ENCODE measurements at places on chromosomes 6 and 20.

DNA sequence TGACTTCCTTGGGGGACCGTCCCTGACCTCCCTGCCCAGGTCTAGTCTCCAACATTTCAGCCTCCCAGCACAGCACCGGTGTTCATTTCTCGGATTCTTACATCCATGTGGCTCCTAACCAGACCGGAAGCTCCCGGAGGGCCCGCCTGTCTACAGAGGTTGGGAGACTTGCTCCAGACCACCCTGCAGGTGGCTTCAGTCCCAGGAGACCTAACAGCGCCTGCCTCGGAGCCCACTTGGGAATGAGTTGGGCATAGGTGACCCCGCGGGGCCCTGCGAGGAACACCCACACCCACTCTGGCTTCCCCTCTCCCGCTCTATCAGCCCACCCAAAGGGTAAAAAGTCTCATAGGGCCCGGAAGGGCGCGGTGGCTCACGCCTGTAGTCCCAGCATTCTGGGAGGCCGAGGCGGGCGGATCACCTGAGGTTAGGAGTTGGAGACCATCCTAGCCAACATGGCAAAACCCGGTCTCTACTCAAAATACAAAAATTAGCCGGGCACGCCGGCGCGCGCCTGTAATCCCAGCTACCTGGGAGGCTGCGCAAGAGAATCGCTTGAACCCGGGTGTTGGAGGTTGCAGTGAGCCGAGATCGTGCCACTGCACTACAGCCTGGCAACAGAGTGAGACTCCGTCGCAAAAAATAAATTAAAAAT, 5.4 kb downstream of the DPPA5 start:
- DNase-seq, result no peak

GRCh38 chr6:6812427-6812826, 223.9 kb downstream of the LY86 start:
- DNase-seq, result no peak

GRCh38 chr20:34410336-34410735, 47.3 kb downstream of the ITCH start:
- no peak for DNase-seq

GRCh38 chr20:9609887-9610502, 95.6 kb downstream of the LAMP5 start:
- DNase-seq, result no peak

GRCh38 chr20:46618316-46619100, 32.8 kb downstream of the SLC13A3 start:
- DNase-seq, result no peak

All from activated CD4-positive, CD25-positive, alpha-beta regulatory T cell treated with anti-CD3 and anti-CD28 coated beads, Interleukin-2, amount 50 U/mL, for 16 hours (primary cell).